ENCODE measurements at places on chromosomes 16 and 17. TPM values are rescaled to one million over a fixed set of nuclear protein-coding genes. Genes with fewer than 3 reads are reported as not detected.

CHST5 gene
- polyA plus RNA-seq = 0.49 TPM

MMP25 gene
- 0.34 TPM for polyA plus RNA-seq

NOD2 gene
- polyA plus RNA-seq = not detected

RCVRN gene
- polyA plus RNA-seq = 0.88 TPM

OR1A1 gene
- polyA plus RNA-seq = not detected

CDRT4 gene
- polyA plus RNA-seq = 1.5 TPM

TMUB2 gene
- 63.5 TPM for polyA plus RNA-seq

NACA2 gene
- polyA plus RNA-seq = not detected

TCAP gene
- polyA plus RNA-seq = 2.1 TPM

BAIAP3 gene
- 42.8 TPM for polyA plus RNA-seq

WBP2 gene
- 502 TPM for polyA plus RNA-seq

MMP28 gene
- polyA plus RNA-seq = 8.9 TPM

CRYM gene
- 27.2 TPM for polyA plus RNA-seq

ALOX15B gene
- 0.12 TPM for polyA plus RNA-seq

SALL1 gene
- 21.6 TPM for polyA plus RNA-seq

TSNAXIP1 gene
- polyA plus RNA-seq = 1.8 TPM

ACSM2A gene
- not detected for polyA plus RNA-seq

GRCh38 chr16:68760671-68761275 is 23.7 kb downstream of the CDH1 start:
- DNase-seq = no peak

DNA sequence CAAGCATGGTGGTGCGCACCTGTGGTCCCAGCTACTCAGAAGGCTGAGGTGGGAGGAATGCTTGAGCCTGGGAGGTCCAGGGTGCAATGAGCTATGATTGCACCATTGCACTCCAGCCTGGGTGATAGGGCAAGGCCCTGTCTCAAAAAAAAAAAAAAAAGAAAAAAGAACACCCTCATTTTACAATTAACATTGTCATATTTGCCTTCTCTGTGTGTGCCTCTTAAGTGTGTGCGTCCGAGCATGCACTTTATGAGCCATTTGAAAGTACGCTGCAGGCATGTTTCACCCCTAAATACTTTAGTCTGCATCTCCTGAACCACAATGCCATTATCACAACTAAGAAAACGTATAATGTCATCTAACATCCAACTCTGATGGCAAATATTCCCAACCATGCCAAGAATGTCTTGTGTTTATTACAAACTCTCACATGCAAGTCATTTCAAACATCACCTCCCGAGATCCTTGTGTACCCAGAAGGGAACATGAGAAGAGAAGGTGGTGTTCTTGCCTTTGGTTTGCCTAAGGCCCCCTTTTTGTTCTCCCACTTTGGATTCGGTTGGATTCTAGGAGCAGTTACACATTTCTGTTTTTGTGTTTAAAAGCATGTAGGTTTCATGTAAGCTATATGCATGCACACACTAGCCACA is 38.0 kb downstream of the CDH1 start:
- no peak for DNase-seq

DNA sequence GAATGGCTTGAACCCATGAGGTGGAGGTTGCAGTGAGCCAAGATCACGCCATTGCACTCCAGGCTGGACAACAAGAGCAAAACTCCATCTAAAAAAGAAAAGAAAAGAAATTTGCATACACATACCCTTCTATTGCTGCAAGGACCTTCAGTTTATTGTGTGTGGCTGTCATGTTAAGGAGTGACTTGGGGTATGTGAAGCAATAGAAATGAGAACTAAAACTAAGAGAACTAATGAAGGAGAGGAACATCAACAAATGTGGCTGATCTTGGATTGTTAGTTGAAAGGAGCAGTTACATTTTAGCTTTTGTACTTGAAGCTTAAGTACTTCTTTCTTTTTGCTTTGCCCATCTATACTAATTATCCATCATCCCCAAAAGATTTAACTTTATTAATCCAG is 12.7 kb upstream of the NSRP1 start:
- no peak for DNase-seq

DNA sequence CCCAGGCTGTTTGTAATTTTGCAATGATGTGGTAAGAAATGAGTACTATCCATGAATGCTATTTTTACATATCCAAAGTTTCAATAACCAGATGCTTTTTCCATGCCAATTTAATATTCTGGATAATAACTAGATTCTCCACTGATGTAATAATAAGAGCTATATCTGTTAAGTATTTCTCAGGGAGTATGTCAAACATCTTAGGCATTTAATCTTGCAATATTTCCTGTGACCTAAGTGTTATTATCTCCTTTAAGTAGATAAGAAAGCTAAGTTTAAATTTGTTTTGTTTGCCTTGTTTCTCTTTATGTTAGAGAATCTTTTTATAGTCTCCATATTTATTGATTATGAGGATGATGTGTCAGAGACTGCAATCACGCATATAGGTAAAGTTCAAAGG is 32.3 kb upstream of the HS3ST3A1 start:
- no peak for DNase-seq

- DNase-seq = no peak
These were observed 11.9 kb upstream of the GSDMA start for GRCh38 chr17:39950871-39951348.

- no peak for DNase-seq
These were observed 34.4 kb downstream of the N4BP1 start for GRCh38 chr16:48575471-48576050.

DNA sequence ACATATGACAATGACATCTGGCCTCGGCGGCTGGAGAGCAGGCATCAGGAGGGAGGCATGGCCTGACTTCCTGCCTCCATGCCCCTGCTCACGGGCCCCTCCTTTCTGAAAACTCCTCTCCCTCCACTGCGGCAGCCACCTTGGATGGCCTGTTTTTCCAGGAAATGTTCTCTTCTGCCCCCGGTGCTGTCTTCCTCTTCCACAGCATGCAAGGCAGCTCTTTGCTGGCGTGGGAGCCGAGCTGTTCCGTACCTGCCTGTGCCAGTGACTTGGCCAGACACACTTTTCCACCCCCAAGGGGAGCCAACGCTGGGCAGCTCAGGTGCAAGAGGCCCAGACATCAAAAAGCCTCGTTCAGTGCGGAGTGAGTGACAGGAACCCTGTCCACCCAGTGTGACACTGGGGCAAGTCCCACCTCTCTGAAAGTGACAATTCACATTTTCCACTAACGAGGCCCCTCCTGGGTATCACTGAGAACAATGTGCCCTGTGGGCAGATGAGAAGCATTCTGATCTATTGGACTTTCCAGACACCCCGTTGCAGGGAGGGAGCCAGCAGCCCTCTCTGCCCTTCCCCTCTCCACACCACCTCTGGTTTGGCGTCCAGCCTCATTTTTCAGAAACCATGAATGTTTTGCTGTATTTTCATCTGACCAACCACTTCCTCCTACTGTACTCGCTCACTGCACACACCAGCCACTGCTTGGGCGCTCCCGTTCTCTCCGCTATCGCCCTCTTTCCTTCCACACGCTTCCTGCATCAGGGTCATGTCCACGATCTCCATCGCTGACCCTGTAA is 31.2 kb downstream of the NSMCE1 start:
- no peak for DNase-seq

DNA sequence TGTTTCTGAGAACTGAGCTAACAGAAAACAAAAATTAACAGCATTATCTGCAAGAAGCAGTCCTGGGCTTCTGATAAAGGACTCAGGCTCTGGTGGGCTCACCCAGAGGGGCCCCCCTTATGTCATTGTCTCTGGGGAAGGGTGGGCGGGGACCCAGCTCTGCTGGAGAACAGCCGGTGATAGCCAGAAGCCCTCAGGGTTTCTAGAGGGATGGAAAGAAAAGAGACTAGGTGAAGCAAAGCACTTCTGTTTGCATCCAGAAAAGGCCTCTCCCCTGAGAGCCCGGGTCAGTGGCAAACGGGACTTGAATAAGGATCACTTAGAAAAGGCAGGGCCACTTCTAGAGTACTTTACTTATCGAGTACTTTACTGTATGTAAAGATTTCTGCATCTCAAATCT is 7.0 kb upstream of the CDC42EP4 start:
- no peak for DNase-seq

DNA sequence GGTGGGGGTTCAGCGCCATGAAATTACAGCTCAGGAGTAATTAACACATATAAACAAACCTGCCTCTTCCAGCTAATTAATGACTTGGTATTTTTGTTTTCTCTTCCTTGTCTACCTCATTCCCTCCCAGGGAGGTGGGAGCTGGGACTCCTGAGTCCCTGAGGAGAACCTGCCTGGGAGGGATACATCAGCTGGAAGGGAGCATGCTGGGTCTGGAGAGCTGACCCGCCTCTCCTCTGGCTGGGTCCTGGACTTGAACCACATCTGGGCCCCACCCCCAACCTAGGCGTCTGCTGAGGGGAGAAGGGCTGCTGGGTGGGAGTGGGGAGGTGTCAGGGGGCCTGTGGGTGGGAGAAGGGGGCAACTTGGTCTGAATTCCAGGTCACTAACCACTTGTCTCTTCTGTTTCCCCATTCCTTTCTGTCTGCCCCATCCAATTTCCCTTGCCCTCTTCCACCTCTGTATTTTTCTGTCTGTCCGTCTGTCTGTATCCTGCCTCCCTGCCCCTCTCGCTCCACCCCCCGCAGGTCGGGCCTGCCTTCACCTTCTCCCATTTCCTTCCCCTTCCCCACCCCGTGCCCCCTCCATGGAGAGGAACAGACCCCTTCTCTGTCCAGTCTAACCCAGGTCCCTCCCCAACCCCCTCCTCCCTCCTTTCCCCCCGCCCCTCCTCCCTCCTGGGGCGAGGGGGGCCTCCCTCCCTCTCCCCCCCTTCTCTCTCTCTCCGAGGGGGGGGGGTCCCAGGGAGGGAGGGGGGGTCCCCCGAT is at the start of gene NLGN2:
Gene NLGN2, plus strand, starts transcription at position 361 of the 767 bp plus-strand sequence. CDS start 411 bp downstream, outside the sequence.
- no peak for DNase-seq

- DNase-seq = no peak
These were observed 342.5 kb downstream of the MAF start for GRCh38 chr16:79257953-79258490.

DNA sequence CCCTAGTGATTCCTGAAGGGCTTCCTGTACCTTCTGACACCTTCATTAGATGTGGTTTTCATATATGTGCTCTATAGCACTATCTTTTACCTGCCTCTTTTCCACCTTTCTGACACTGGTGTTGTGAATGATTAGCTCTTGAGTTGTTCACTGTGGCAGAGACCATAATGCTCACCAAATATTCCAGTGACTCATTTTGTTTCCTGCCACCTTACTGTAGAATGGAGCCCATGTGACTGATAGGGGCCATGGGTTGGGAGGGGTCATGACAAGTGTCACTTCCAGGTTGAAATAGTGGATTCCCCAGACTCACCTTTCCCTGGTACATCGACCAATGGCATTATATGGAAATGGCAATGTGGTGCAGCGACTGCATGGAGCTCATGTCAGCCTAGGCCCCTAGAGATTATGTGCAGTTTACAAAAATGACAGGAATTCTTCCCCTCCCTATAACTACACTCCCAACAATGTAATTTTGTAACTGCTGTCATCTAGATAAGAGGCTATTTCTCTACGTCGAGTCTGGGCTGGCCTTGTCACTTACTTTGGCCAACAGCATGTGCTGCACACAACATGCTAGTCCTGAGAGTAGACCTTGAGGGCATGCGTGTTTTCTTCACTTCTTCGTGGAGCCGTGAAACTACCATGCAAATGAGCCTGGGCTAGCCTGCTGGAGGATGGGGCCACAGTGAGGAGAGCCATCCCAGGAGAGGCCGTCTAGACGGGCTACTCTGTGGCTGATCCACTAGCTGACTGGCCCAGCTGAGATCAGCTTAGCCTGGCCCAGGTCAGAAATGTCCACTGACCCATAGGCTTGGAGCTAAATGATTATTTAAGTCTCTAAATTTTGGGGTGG is 409.5 kb downstream of the CA10 start:
- DNase-seq = no peak

- DNase-seq = peak; percentile 25
These were observed 88.5 kb downstream of the ZNF18 start for GRCh38 chr17:11908711-11909146.

DNA sequence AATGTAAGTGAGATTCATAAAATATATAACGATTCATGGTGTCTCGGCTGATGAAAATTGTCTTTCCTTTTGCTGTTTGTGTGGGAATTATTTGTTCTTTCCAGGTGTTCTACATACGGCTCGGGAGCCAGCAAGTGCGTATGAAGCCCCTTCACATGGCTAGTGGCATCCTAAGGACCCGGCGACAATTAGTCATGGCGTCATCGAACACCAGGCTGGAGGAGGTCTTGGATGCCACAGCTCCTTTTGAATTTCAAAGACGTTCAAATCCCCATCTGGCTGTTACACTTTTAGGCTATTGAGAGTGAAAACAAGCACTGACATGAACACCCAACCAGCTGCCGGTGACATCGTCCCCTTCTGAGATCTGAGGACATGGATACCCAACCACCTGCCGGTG is 397.7 kb upstream of the TNRC6C start:
- DNase-seq = no peak

DNA sequence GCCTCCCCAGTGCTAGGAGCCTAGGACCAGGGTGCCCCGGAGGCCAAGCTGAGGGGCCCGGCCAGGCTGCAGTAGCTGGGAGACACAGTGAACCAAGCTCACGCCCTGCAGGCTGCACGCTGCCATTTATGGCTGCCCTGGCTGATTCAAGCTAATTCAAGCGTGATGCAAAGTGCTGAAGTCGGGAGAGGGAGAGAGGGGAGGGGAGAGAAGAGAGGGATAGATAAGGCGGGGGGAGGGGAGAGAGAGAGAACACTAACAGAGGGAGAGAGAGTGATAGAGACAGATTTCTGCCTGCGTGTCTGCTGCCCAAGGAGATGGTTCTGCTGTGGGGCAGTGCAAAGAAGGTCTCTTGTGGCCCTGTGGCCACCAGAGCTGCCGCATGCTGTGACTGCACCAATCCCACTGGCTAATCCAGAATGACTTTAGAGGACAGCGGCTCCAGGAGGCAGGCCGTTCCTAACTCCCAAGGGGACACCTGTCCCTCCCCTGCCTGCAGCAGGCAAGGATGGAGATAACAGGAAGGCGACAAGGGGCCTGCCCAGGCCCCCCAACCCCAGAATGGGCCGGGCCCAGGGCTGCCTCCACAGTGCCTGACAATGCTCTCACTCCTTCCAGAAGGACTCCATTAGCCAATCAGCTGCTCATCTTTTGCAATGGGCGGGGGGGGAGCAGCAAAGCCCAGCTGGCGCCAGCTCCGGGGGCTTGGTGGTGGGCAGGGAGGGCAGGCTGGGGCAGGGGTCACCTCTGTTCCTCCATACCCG is 12.9 kb downstream of the MXRA7 start:
- DNase-seq = peak; percentile 87

DNA sequence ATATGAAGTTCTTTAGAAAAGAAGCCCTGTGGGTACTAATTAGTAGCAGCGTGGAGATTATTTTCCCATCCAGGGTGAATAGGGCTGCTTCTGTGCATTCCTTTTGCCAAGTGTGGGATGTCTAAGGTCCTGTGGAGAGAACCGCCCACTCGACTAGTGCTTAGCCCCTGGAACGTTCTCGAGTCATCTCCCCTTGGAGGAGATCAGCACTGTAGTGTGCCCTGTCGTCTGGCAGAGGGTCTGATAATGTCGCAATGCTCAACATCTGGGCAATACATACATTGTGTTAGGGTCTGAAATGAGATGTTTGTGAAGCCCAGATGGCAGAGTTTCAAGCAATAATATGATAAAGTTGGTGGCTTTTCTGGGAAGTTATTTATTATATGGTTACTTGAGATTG is 64.8 kb downstream of the SPECC1 start:
- no peak for DNase-seq

GRCh38 chr17:58335061-58335731 is 6.6 kb upstream of the TSPOAP1 start:
- no peak for DNase-seq
